CD4-positive, alpha-beta T cell treated with Interleukin-2 at 100 ng/mL for 4 hours (primary cell): ENCODE measurements at places on chromosomes 6 and 20.

DNA sequence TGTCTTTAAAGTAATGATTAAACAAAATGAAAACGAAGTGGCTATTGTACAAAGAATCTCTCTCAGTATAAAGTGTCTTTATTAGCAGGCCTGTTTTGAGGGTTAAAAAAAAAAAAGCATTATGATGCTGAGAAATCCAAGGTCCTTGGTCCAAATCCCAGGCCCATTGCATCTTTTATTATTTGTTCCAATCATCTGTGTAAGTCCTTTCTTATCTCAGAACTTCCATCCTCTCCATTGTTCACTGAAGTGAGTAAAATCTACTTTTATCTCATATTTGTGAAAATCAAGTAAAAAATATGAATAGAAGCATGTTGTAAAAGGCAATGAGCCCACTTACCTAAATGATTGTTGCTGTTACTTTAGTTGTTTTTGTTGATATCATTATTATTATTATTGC lies 499.1 kb upstream of the JAG1 start:
- DNase-seq = no peak

GRCh38 chr20:12256806-12257205 lies 339.1 kb downstream of the BTBD3 start:
- DNase-seq = no peak

GRCh38 chr6:14903176-14904038 lies 342.5 kb upstream of the JARID2 start:
- DNase-seq = no peak

GRCh38 chr20:21394551-21394950 lies 2.8 kb downstream of the NKX2-4 start:
- DNase-seq = no peak

GRCh38 chr6:170207586-170208181 lies 83.2 kb downstream of the DLL1 start:
- no peak for DNase-seq
